Tongue (tissue), 3 donors: ENCODE measurements at places on chromosomes 3 and 15.

GRCh38 chr3:131526801-131527347, 24.1 kb upstream of the MRPL3 start:
- DNase-seq = peak; percentile 77

DNA sequence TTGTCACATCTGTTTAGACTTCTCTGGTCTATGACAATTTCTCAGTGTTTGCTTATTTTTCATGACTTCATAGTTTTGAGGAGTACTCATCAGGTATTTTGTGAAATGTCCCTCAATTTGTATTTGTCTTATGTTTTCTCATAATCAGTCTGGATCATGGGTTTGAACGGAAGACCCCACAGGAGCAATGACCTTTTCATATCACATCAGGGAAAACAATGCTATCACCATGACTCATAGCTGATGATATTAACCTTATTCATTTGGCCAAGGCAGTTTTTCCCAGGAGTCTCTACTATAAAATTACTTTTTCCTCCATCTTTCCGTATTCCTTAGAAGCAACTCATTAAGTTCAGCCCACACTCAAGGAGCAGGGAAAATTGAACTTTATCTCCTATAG, 32.7 kb downstream of the AADACL2 start:
- no peak for DNase-seq

GRCh38 chr3:149971403-149972075, 844 bp upstream of the PFN2 start:
- peak; percentile 93 for DNase-seq

GRCh38 chr3:129181819-129182218, 1.9 kb downstream of the CNBP start:
- no peak for DNase-seq

GRCh38 chr15:59976480-59977271, 27.4 kb upstream of the FOXB1 start:
- no peak for DNase-seq

GRCh38 chr3:2623436-2623835, 486.7 kb downstream of the IL5RA start:
- no peak for DNase-seq

DNA sequence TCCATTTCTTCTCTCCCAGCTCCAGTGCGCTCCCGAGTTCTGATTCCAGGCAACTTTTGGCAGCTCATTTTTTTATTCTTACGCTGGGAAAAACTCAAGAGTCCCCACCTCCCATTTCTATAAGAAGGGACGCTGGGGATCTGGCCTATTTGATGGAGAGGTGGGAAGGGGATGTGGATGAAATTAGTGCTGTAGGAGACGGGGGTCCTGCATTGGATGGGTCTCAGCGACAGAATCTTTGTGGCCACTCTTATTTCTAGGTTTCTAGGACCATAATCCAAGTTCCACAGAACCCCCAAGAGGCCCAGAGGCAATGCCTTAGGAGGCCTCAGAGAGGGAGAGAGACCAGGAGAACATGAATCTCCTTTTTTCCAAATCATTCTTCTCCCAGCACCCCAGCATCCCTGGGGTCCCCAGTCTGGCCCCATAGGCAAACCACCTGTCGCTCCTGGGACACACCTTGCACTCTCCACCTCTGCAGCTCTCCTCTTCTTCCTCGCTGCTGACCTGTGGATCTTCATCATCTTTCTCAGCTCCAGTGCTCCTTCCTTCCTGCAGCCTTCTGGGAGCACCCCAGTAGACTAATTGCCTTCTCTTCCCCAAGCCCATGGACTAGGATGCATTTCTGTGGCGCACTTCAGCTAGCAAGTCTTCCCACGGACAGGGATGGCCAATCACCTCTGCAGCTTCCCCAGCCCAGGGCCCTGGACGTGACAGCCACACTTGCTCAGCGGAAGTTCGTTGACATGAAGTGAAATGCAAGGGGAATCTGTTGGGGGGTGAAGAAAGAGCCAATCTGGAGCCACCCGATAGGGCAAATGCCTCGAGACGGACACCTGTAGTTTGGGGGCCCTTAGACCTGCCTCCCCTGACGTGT, 100.1 kb upstream of the ALDH1A3 start:
- DNase-seq = no peak

DNA sequence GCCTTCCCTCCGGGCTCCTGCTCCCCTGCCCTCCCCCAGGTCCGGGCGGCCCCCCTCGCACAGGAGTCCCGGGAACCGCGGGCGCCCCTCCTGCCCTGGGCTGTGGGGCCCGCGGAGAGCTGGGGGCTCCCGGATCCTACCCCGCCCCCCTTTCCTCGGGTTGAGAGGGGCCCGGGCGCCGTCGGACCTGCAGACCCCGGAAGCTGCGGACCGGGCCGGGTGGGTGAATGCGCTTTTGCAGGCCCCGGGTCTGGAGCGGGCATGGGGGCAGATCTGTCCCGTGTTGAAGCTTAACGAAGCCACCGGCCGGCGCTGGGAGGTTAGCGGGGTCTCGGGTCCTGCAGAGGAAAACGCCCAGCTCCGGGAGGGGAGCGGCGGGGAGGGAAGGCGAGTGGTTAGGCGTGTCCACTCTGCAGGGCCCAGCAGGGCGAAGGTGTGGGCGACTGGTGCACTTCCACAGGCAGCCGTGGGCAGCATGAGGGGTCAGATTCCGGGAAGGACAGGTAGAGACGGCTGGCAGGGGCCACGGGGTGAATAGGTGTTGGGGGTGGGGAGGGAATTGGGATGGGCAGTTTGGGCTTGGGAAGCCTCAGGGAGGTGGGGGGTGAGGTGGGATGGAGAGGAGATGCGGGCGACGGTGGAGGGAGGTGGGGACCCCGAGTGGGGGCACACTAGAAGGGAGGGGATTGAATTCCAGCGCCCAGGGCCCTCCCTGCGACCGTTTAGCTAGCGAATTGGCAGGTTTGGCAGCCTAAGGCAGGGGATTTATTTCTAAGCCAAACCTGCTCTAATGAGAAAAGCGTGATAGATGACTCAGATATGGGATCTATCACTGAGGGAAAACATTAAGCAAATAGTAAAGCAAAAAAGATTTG, 635 bp downstream of the CD276 start:
- DNase-seq = peak; percentile 57

DNA sequence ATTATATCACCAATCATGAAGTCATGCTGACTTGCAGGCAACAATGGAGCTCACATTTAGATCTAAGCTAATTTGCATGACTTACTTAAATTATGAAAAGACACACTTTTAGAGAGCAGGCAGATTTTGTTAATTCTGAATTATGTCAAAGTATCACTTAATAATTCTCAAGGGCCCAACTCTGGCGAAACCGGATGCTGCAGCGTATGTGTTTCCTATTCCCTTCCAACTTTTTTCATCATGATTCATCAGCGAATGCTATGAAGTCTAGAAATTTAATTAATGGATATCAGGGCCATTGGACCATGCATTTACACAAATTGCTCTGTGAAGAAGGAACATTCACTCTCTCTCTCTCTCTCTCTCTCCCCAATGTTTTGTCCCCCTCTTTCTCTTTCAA, 63.5 kb upstream of the GOLGA8A start:
- no peak for DNase-seq

DNA sequence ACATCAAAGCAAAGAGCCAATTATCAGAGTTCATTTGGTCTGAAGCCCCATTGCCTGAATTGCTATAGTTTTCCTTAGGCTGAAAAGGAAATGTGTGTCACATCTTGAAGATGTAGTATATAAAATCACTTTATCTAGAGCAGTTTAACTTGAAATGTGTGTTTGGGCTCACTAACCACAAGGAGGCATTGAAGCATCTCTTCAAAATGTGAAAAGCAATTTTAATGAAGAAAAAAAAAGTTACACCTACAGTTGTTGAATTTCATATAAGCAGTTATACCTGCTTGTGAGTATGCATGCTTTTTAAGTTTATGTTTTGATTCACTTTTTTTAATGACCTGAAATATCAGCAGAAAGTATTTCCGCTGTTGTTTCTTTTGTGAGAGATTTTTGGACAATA, 129.3 kb downstream of the IQCH start:
- no peak for DNase-seq

DNA sequence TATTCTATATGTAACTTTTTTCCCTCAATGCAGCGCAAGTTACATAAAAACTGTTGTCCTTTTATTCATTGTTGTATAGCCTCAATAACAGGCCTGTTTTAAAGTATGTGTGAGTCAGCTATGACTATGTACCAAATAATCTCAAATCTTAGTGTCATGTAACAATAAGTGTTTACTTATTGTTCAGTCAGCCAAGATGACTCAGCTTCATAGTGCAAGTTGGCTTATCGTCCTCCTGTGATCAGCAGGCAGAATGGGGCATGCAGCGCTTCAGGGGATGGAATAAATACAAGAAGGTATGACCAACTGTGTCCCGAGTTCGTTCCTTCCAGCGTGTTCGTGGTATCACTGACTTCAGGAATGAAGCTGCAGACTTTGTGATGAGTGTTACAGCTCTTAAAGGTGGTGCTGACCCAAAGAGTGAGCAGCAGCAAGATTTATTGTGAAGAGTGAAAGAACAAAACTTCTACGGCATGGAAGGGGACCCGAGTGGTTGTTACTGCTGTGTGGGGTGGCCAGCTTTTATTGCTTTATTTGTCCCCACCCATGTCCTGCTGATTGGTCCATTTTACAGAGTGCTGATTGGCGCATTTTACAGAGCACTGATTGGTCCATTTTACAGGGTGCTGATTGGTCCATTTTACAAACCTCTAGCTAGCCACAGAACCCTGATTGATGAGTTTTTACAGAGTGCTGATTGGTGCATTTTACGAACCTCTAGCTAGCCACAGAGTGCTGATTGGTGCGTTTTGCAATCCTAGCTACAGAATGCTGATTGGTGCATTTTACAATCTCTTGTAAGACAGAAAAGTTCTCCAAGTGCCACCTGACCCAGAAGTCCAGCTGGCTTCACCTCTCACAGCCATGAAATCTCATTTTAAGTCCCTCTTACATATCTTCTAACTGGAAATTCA, 1016.0 kb downstream of the MCTP2 start:
- DNase-seq = no peak

- DNase-seq = no peak
Measured at GRCh38 chr3:128554465-128555097, 61.6 kb upstream of the GATA2 start.

DNA sequence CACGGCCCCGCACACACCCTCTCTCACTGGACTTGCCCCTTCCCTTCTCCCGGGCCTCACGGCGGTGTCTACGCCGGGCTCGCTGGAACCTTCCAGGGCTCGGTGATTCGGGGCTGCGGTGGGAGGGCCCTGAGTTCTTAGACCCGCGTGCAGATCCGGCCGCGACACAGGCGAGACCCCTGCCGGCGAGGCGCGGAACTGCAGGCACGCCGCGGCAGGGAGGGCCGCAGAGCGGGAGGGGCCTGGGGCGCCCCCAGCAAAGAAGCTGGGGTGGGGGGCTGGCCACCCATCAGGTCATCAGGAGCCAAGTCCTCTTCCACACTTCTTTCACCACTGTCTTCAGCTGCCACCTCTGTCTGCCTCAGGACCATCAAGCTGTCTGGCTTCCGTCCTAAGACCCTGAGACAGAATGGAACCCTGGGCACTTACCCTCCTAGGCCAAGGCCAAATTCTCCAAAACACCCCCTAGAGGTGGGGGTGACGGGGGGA, 164.5 kb downstream of the XXYLT1 start:
- DNase-seq = peak; percentile 79

DNA sequence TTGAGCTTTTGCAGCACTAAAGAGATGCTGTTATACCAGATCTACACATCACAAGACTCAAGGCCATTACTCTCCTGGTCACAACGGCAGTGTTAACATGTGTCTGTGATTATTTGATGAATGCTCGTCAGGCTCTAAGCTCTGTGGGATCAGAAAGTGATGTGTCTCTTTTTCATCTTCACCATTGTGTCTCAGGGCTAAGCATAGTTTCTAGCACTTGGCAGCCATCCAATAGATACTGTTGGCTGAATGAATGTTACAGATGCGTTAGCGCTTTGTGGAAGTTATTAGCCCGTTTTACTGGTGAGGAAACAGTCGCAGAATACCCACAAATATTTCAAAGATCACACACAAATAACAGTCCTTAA, 1.2 kb upstream of the FAM81A start:
- no peak for DNase-seq

DNA sequence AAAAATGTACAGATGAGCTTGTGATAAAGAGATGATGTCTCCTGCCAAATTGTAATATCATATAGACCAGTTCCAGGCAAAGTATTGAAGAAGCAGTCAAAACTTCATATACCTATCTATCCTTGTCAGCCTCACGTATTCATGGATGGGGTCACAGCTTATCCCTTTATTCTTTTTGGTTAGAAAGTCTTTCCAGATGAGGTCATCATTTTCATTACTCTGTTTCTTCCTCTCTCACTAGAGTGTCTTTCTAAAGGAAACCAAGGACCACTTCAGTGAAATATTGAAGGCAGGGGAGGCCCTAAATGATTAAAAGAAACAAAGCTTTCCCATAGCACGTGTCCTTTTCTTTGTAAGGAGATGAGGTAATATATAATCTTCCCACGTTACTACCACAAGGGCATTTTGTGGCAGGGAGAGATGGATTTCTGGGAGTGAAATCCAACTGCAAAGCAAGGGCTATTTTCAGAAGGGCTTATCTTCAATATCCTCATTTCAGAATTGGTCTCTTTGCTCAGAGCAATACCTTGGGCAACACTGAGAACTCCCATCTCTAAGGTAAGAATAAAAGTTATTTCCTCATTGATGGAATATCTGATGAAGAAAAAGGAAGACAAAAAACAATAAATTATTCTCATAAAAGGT, 260.2 kb downstream of the TIGIT start:
- DNase-seq = no peak

- no peak for DNase-seq
Measured at GRCh38 chr3:18344306-18345014, 80.7 kb downstream of the SATB1 start.

- DNase-seq = no peak
Measured at GRCh38 chr3:58131101-58131825, 79.5 kb downstream of the DNASE1L3 start.

- DNase-seq = no peak
Measured at GRCh38 chr3:61594144-61594963, 33.0 kb downstream of the PTPRG start.

- no peak for DNase-seq
Measured at GRCh38 chr3:44421280-44421679, 56.2 kb downstream of the ZNF445 start.

- DNase-seq = no peak
Measured at GRCh38 chr15:69446953-69447352, 5.7 kb upstream of the RPLP1 start.

DNA sequence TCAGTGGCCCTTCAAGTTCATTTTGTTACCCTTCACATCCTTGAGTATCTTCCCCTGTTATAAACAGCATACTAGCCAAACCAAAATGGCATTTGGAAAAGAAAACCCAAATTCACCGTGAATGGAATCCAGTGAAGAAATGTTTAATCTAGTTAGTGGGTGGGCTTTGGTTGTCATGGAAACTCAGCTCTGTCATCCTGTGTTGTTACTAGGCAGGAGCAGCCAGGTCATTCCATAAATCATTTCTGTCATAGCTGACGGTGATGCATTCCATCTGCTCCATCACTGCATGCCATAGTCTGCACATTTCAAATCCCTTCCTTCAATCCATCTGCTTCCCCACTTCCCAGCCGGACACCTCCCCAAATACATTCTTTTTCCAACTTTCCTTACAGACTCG, 140.4 kb upstream of the CGNL1 start:
- DNase-seq = peak; percentile 90

- no peak for DNase-seq
Measured at GRCh38 chr3:196634829-196635228, 4.7 kb upstream of the NRROS start.
